ENCODE measurements at places on chromosomes 7 and 10.

DNA sequence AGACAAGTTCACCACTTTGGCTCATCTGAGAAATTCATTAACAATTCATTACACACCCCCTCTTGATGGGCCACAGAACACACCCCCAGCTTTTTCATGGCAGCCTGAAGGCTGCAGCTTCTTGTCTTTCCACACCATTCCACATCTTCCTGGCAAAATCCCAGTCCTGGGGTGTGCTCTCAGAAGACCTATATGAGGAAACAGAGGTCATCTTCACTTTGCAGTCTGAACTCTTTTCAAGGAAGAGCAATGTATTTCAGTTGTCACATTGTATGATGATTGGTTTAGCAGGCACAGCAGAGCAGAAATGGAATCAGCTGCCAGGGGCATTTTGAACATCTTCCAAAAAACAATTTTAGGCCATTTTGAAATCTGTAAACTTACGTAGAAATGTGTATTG lies 7.8 kb upstream of the LRRC27 start:
- no peak for DNase-seq

- no peak for DNase-seq
Measured at GRCh38 chr7:111308691-111309090, 217.8 kb downstream of the LRRN3 start.

DNA sequence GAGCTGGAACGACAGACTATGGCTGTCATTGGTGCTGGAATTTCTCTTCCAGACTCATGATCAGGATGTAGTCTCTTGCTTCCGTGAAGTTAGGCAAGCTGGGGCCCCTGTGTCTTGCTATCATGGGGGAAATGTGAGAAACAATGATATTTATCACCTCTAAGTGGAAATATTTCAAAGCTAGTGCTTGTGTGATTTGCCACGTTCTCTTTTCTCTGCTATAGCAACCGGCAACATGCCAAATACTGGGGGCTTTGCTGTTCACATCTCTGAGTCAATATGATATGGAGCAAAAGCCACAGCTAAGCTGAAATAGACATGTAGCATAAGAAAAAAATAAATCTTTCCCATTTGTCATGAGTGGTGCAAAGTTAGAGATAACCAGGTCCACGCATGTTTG lies 668.2 kb upstream of the IGFBP3 start:
- no peak for DNase-seq

DNA sequence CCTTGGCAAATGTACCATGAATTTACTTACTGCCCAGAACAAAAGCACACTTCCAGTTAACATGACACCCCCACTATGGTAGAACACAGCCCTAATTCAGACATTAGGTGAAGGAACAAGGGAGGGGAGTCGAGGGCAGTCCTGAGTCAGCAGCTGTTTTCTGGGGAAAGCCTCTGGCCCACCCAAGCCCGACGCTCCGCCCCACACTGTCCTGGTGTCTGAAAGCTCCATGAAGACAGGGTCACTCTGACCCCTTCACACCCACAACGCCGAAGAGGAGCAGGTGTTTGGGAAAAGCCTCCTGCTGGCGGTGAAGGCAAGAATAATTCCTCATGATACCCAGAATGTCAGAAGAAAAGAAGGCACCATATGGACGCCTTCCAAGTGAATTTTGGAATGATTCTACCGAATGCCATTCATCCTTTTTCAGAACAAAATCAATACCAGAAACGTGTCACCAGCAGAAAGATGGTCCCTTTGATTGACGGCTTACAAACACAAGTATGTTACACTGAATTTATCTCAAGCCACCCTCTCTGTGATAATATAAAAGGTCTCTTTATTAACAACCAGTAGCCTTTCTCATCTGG lies 172.1 kb downstream of the DIP2C start:
- DNase-seq, result no peak

DNA sequence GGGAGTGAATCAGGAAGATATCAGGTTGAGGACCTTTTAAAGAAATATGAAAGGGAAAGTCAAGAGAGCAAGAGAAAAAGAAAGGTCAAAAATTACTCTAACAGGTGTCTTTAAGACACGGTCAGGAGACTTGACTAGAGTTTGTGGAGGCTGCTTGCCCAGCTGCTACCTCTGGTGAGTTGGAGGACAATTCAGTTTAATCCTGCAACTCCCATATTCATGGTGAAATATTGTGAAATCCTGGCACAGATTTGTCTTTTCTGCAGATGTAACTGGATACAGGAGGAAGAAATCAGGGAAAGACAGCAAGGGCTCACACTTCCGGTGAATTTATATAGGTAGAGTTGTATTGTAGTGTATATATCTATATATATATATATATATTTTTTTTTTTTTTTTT lies 93.5 kb downstream of the AKAP9 start:
- no peak for DNase-seq

GRCh38 chr7:143375298-143376034 lies 5.7 kb upstream of the ZYX start:
- DNase-seq, result no peak

- no peak for DNase-seq
Measured at GRCh38 chr10:132962623-132963429, 20.5 kb upstream of the CFAP46 start.

GRCh38 chr7:138431517-138431916 lies 28.5 kb upstream of the TRIM24 start:
- DNase-seq, result no peak

DNA sequence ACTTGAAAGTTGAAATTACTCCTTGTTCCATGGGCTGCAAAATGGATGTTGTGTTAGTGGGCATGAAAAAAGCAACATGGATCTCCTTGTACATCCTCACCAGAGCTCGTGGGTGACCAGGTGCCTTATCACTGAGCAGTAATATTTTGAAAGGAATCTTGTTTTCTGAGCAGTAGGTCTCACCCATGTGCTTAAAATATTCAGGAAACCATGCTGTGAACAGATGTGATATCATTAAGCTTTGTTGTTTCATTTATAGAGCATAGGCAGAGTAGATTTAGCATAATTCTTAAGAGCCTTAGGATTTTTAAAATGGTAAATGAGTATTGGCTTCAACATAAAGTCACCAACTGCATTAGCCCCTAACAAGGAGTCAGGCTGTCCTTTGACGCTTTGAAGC lies 316.6 kb downstream of the TYW1 start:
- DNase-seq, result no peak

DNA sequence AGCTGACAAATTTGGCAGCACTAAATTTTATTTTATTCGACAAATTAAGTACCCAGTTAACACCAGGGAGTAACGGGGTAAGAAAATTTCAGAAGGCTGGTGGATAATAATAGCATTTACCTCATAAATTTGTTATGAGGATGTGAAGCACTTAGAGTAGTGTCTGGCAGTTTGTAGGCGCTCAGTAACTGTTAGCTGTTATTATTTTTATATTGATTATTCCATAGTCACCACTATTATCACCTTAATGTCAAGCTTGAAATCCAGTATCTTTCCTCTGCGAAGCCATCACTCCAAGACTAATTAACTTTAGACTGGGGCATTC lies 563 bp upstream of the COA1 start:
- no peak for DNase-seq

DNA sequence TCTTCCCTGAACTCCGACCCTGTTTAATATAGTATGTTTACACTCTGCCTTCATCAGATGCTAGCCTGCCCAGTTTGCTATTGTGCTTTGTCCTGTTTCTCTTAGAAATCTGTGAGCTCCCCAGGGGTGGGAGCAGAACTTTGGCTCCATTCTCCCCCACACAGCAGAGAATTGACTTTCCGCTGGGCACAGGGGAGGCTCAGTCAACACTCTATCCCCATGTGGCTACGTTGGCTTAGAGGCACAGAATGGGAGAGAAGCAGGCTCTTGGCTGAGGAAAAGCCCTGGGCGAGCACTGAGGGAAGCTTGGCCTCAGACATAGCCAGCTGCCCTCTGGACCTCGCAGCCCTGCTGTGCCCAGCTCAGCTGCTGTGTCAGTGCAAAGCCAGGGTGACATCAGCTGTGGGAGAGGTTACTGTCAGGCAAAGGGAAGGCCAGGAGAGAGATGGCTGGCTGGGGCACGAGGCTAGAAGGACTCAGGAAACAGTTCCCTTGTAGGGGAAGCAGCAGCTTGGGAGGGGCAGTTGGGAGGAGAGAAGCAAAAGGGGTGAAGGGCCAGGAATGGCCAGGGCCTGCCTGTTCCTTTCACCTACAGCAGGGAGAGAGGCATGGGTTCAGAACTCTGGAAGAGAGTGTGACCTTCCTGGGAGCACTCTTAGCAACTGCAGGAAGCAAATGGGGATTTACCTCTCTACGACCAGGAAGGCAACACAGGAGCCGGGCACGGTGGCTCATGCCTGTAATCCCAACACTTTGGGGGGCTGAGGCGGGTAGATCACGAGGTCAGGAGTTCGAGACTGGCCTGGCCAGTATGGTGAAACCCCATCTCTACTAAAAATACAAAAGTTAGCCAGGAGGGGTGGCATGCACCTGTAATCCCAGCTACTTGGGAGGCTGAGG lies 5.8 kb upstream of the SCD start:
- no peak for DNase-seq

DNA sequence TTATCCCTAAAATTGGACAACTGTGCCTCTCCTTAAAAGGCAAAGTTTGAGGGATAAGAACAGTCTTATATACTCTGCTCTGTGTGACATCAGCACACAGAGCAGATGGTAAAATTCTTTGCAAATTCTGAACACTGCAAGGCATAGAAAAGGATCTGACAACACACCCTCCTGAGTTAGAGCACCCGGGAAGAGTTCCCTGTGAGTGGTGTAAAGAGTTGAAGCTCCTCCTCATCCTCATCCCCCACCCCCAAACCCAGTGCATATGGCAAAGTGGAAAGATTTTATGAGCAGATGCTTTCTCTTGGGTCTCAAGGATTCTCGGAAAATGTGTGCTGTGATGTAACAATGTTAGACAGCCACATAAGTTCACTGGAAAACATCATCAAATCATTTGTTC lies 40.0 kb upstream of the DGKI start:
- no peak for DNase-seq

DNA sequence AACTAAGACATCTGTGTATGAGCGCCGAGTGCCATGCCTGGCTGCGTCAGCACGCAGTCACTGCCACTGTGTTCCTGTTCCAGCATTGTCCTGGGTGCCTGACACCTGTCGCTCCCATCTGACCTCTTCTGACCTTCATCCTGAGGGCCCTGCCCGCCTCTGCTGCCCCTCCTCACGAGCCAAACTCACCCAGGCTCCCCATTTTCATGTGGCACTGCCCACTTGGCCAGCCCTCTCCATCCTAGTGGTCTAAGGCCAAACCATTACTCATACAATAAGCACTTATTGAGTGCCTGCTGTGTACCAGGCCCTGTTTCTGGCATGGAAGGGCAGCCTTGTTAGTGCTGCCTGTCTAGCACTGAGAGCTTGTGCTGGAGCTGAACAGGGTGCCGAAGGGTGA lies 77.2 kb upstream of the PCBD1 start:
- DNase-seq, result no peak

DNA sequence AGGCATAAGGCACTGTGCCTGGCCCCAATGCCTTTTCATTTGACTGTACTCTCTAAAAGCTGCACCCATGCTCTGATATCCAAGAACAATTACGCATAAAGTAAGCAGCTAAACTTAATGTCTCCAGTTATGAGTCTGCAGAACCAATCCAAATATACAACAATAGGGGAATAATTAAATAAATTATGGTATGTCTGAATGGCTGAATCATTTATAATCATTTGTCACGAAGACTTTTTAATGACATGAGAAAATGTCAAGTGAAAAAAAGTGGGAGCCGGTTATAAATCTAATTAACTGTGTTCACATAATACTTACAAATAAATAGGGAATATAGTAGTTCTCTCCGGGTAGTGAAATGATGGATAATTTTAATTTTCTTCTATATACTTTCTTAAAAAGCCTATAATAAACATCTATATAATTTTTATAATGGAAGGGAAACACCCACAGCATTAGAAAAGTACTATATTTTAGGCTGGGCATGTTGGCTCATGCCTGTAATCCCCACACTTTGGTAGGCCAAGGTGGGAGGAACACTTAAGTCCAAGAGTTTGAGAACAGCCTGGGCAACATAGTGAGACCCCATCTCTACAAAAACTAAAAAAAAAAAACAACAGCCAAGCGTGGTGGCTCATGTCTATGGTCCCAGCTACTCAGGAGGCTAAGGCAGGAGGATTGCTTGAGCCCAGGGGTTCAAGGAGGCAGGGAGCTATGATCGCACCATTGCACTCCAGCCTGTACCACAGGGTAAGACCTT lies 14.2 kb downstream of the SLC37A3 start:
- DNase-seq, result no peak

DNA sequence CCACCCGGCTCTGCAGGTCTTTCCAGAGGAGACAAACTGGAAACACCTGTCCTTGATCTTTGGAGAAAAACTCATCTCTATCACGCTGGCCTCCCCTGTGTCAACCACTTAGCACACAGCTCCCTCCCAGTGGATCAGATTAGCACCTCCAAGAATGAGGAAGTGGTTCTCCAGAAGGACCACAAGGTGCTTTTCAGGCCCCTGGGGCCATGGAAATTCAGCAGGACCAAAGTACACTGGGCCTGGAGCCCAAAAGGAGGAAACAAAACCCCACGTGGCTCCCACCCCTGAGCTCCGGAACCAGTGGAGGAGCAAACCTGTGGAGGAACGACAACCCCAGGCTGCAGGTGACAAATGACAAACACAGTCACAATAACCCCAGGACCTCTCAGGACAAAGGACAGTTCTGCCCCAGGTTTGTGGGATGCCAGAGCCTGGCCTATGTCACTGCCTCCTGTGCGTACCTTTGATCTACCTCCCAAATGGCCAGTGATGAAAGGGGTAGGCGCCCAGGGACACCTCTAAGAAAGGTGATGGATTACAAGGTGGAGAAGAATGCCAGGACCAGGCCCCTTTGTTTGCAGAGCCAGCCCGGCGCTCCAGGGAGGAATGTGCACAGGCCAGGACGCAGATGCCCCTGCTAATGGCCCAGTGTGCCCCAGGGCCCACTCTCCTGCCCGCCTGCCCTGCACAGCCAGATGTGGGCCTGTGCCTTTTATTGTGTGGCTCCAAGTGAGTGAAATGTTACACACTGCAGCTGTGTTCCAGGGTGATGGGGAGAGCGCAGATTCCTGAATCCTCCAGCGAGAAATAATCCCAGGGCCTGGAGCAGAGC lies 5.7 kb downstream of the TNS3 start:
- DNase-seq, result no peak

DNA sequence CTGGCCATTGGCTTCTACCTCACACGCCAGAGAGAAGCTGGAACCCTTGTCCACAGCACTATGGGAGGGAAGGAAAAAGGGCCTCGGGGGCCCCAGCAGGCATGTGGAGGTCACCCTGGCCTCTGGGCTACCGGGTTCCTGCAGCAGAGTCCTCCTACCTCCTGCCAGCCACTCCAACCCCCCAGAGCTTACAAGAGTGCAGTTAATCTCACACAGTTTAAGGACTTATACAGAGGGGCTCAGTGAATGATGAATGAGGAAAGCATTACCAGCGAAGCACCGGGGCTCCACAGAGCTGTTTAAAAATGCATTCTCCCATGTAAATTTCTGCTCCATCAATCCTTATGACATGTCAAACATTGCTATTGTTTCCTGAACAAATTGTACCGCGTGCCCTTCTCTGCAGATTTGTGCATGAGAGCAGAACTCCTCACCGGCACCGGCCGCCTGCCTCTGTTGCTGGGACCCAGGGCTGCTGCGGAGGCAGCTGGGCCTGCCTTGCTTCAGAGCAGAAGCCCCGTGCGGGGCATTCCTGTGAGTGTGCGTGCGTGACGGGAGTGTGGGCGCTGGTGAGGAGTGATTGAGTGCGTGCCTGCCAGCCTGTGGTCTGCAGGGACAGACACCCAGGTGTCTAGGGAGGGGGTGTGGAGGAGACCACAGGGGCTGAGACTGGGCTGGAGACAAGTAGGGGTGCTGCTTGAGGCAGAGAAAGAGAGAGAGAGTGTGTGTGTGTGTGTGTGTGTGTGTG lies 52.8 kb downstream of the C10orf105 start:
- DNase-seq, result no peak
